ENCODE measurements at places on chromosomes 6 and 20.
A peak's percentile ranks its signal among the peaks of the same experiment; 100 is the strongest.

DNA sequence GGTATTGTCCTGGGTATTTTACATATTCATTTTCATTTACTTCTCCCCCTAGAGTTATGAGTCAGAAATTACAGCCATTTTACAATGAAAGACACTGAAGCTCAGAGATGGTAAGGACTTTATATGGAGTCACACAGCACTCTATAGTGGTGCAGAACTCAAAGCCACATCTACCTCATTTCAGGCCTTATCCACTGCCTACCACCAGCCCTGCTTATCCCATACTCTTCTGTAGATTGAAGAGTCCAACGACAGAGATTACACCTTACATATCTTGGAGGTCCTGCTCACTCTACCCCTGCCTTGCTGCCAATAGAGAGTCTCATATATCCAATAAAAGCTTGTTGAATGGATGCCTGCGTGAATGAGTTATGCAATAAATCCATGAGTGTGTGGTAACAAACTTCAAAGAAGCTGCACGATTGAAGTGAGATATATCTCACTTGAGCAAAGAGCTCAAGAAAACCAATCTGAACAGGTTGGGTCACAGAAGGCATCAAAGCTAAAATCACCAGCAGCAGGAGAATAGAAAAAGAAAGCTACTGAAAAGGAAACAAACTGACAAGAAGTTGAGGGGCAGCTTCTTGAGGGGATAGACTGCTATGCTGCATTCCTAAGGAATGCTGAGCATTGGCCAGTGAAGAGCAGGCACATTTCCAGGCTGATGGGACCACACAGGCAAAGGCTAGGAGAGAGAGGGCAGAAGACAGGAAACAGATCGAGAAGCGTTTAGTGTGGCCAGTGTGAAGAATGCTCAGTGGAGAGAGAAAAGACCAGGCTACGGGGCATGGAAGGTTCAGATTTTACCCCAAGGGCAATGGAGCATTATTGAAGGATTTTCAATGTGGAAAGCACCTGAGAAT lies 585.6 kb downstream of the DHX35 start:
- no peak for DNase-seq

GRCh38 chr6:42236030-42236429 lies 18.4 kb upstream of the MRPS10 start:
- no peak for DNase-seq

GRCh38 chr6:159193923-159194322 lies 24.7 kb downstream of the FNDC1 start:
- no peak for DNase-seq

DNA sequence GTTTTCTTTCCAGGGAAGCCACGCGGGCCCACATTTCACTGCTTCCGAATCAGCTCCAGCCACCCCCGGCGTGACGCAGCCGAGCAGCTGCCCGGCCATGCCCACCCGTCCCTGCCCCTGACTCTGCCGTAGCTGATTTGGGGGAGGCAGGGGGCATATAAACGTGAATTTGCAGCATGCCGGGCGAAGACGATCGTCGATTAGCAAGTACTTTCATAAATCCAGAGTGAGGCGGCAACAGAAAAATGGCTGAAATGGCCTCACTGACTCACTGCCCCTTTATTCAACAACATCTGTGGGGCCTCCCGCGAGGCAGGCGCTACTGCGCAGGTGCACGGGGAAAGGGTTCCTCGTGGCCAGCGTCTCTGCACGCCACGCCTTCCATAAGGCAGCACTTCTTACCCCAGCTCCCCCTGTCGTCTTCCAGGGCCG lies 118.0 kb downstream of the DLL1 start:
- no peak for DNase-seq

GRCh38 chr6:36241728-36242127 lies 28.1 kb upstream of the PNPLA1 start:
- no peak for DNase-seq

- DNase-seq, result no peak
These were observed 532 bp upstream of the NKAIN4 start for GRCh38 chr20:63254606-63255384.

DNA sequence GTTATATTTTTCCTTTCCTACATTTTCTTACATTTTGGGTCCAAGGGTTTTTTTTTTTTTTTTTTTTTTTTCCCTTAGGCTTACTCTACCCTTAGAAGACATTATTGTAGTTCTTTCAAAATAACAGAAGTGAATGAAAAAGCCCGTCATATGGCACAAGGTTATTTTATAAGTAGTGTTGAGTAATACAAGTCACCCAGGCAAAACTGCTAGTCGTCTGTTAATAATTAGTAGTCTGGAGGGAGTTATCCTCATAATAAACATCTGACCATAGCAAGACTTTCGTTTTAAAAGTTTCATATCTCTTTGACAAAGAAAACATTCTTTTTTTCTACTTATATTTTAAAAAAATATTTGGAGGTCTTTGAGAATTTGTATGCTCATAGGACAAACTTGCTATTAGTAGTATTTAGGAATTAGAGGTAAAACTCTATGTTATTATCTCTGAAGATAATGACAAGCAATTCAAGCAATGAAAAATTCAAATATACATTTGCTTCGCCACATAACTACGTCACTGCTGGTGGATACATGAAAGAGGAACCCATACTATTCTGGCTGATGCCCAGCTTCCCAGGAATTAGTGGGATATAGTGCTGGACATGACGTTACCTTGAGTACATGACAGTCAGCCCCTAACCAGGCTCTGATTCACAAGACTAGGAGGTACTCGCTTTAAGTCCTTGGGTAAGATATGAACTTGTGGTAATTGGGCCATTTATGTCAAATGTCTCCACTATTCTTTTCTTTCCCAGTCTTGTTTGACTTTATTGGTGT lies 532.8 kb downstream of the GRIK2 start:
- no peak for DNase-seq

GRCh38 chr6:65505736-65506135 lies 201.3 kb downstream of the EYS start:
- no peak for DNase-seq

DNA sequence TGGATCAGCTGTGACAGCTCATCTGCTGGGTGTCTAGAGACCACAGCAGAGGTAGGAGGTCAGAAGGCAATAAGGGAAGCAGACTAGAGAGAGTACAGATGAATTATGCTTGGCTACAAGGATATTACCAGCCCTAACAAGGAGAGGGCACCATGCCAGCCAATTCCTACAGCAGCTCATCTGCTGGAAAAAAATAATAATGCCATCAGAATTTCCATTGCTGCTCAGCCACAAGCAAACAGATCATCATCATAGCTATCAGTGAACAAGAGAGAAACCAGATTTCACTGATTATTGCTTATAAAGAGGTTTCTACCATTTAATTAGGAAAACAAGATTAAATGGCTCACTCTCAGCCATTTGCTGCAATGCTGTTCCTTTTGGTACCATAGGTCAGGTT lies 66.5 kb downstream of the PSMG4 start:
- DNase-seq, result no peak

- DNase-seq, result no peak
These were observed 2.9 kb downstream of the TREM1 start for GRCh38 chr6:41283600-41283999.

- peak; percentile 58 for DNase-seq
These were observed 37.8 kb downstream of the PTPRK start for GRCh38 chr6:128482642-128483041.

DNA sequence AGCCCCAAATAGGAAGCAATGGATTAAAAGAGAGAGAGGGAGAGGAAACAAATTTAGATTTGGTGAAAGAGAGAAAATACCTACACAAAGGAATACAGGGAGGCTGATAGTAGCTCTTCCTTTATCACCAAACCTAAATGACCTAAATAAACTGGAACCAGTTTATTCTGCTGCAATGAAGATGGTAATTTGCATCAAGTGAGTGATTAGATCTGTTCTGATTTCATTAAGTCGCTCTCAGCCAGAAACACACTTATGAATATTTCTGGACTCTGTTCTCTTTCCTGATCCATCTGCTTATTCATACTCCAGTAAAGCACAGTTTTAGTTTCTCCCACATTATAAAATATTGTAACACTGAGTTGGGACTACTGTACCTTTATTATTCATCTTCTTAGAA lies 83.4 kb upstream of the BMP5 start:
- no peak for DNase-seq

- DNase-seq, result no peak
These were observed 15.3 kb upstream of the SPDEF start for GRCh38 chr6:34571388-34571787.

DNA sequence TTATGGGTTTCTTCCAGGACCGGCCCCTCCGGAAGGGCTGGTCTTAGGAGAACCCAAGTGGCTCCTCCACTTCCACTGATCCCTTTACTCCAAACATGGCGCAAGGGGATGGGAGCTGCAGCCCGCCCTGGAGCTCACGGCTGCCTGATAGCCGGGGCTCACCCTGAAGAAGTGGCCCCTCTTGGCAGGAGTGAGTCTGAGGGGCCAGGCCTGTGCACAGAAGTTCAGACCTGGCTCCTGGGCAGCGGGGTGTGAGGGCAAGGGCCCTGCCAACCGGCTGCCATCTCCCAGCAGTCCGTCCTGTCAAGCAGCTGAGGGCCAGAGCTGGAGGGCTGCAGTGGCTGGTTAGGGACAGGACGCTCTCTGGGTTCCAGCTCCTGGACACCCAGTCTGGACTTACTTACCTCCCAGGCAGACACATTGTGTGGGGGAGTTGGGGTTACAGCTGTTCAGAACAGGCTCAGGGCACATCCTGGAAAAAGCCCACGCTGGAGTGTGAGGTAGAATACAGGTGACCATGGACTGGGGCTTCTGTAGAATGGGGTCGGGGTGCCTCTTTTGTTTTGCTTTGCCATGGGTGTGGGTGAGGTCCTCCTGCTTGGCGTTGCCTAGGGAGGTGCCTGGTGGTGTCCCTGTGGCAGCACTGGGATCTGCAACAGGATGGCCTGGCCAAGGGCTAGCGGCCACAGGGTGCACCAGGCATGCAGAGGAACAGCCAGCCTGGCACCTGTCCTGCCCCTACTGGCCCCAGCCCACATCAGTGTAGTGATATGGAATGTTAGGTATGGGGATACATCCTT lies 88.4 kb downstream of the ASXL1 start:
- no peak for DNase-seq

- no peak for DNase-seq
These were observed 46.1 kb upstream of the TMEM217 start for GRCh38 chr6:37303891-37304503.

DNA sequence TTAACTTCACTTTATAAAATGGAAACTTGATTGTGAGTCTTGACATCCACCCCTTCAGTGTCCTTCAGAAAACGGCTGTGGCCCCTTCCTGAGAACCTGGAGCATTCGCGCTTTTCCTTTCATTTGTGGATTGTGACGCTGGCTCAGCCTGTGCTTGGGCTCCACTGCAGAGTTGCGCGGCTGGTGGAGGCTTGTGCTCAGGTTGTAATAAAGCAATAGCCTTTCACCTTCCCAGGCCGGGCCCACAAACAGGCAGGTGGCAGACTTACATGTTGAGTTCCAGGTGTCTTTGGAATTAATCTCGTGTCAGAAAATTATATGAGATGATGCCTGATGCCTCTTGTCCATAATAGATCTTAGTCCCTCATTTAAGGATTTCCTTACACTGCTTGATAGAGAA lies 199.9 kb downstream of the CDH4 start:
- no peak for DNase-seq

DNA sequence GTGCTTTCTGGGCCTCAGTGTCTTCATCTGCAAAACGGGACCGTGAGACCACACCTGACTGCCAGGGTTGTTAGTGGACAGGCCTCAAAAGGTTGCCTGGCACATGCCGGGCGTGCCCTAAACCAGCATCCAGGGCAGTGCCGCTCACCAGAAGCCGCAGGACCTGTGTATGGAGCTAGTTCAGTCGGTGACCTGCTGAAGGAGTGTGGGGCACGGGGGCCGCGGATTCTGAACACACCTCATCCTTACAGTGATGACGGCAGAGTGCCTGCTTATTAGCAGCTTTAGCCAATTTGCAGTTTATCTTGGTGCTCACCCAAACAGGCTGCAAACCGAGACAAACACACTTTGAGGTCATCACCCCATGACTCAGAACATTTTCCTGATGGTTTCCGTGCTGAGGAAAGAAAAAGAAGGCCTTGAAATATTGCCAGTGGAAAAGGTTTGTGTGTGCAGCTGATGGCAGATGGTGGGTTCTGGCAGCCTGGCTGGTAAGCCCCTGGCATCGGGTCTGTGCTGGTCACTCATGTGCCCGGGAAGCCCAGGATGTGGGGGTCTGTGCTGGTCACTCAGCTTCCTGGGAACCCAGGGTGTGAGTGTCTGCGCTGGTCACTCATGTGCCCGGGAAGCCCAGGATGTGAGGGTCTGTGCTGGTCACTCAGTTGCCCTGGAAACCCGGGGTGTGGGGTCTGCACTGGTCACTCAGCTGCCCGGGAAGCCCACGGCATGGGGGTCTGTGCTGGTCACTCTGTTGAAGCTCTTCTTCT lies 153.8 kb downstream of the ERMARD start:
- no peak for DNase-seq

DNA sequence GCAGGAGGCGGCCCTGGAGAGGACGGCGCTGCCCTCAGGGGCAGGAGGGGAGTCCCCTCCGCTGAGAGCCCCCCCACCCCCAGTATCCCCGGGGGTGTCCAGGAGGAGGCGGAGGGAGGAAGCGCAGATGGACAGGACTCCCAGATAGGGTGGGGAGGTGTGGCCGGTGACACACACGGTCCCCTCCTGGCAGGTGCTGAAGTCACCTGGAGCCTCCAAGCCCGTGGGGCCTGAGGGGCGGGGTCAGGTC lies 1.4 kb downstream of the STMN3 start:
- no peak for DNase-seq

GRCh38 chr6:72977114-72977513 lies 248.2 kb downstream of the KHDC1L start:
- DNase-seq, result no peak

Data from hippocampal formation (tissue), 2 donors.